Naive thymus-derived CD8-positive, alpha-beta T cell (primary cell): ENCODE measurements at places on chromosomes 4 and X. TPM values are rescaled to one million over a fixed set of nuclear protein-coding genes. Genes with fewer than 3 reads are reported as not detected.

Gene HGFAC
- total RNA-seq = not detected

Gene CWH43
- total RNA-seq = not detected

Gene TMEM187
- 11.2 TPM for total RNA-seq

Gene USP17L21
- total RNA-seq = not detected

Gene C4orf50
- total RNA-seq = not detected

Gene PHEX
- 0.19 TPM for total RNA-seq

Gene ASMT
- total RNA-seq = not detected

Gene CT45A1
- not detected for total RNA-seq

Gene SCML2
- total RNA-seq = 2.4 TPM

Gene PABPC1L2A
- total RNA-seq = not detected

Gene HSFX4
- total RNA-seq = not detected

Gene RIPPLY1
- total RNA-seq = not detected

- no peak for DNase-seq
Measured at GRCh38 chr4:42083816-42084215, 68.6 kb downstream of the BEND4 start.

DNA sequence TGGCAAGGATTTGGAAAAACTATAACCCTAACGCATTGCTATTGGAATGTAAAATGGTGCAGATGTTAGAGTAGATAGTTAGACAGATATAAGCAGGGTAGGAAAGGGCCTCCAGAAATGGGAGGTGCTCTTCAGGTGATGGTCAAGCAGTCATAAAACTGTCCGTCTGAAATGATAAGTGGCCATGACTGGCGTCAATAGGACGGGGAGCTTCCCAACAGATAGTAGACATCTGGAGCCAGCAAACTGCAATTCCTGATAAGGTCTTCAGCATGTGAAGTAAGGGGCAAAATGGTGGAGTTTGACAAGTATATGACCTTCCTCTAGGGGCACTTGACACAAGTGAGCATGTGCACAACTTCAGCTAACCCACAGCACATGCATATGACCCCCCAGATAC is 250.4 kb downstream of the MAGEB5 start:
- DNase-seq = no peak

DNA sequence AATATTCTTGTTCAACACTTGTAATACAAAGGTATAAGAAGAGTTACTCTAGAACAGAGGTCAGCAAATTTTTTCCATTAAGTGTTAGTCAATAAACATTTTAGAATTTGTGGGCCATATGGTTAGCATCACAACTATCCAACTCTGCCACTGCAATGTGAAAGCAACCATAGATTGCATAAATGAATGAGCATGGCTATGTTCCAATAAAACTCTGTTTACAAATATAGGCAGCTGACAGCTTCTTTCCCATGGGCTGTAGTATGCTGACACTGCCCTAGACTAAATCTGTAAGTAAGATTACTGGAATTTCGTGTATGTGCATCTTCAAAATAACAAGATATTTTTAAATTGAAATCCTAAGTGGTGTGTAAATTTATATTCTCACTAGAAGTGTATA is 73.7 kb downstream of the GABRA2 start:
- DNase-seq = no peak

- DNase-seq = no peak
Measured at GRCh38 chrX:20571611-20572010, 304.9 kb upstream of the RPS6KA3 start.

GRCh38 chrX:16628946-16629595 is 20.9 kb upstream of the S100G start:
- no peak for DNase-seq

DNA sequence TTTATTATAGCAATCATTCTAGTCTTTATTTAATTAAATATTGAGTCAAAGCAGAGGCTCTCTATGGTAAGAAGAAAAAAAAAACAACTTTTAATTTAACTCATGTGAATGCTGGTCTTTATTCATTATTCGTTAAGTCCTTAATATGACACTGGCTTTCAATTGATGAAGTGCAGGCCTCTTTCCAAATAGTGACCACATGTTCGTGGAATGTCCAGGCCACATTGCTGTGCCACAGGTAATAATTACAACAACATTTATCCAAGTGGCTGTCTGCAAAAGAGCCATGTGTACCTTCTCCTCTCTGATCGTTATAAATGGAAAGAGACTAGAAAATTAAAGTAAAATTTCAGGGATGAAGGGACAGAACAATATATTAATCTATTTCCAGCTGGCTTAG is 220.1 kb upstream of the PABPC4L start:
- no peak for DNase-seq

DNA sequence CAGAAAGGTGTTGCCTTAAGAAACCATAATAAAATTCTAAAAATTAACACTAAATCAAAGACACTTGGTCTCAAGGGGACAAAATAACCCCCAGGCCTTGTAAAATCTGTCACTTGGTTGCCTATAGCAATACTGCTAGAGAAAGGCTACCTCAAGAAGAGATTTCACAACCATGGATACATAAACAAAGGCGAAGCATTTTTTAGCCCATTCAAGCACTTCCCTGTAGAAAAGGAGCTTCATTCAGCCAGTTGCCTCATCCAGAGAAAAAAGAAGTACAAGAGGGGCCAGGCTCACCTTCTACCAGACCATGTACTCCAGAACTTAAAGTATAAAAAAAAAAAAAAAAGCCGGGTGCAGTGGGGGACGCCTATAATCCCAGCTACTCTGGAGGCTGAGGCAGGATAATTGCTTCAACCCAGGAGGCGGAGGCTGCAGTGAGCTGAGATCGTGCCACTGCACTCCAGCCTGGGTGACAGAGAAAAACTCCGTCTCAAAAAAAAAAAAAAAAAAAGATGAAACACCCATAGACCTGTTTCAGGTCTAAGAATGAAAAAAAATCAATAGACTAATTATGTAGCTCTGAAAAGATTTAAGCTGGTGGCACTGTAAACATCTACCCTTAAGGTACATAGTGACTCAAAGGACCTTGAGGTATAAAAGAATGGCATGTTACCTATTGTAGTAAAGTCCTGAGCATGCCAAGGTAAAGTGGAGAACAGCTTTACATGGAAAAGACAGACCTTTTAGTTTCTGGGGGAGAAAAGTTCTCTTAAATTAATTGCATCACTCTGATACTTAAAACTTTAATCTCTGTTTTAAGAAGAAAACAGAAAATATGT is 18.0 kb downstream of the RUFY3 start:
- no peak for DNase-seq

GRCh38 chr4:114076899-114077570 is 97.6 kb upstream of the ARSJ start:
- DNase-seq = no peak

GRCh38 chr4:121950212-121950679 is 1.6 kb downstream of the TRPC3 start:
- DNase-seq = peak; percentile 56

DNA sequence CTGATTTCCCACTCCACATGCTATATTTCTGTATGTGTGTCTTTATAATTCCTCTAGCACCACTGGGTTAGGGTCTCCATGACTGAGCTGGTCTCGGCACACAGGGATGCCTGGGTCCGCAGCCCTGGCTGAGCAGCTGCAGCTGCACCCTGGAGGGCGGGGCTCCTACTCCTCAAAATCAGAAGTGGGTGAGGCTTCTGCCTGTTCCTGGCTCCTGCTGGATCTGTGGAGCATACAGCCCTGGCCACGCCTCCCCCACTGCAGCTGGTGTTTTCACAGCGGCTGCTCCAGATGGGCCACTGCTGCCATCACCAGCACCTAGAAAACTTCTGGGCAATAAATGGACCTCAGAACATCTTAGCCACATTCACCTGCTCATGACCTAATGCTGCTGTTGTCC is 30.9 kb downstream of the SPCS3 start:
- no peak for DNase-seq

DNA sequence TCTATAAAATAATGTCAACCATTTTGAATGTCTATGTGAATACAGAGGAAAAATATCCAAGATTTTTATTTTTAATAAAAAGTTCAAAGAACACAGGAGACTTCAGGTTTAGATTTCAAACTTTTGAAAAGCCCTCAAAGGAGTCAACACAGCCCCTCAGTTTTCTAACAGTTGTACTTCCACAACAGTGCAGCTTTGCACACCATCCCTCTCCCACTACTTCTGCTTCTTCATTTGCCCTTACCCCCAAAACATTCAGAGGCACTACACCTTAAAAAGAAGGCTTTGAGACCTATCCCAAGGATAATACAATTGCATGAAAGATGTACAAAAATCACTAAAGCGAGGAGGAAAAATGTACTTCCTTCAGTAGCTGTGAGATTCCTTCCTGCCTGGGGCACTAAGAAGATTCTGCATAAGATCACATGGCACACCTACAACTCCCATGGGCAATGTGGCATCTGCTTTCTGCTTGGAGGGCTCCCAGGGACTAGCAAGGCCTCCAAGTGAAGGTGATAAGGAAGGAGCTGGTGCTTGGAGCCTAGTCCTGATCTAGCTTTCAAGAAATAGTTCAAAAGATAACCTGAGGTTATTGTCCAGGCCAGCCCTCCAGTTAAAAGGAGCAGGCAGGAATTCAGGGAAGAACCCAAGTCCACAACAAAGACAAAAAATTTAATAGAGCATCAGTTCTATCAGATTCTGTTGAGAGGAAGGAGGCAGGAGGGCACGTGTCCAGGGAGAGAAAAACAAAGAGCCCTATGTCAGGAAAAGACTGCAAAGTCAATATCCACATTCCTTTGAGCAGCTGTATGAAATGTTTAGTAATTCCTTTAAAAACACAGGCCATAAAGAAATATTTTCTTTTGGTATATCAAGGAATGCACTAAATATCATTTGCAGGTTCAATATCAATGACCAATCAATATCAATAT is 19.1 kb downstream of the ARAP2 start:
- no peak for DNase-seq

GRCh38 chrX:22689290-22689689 is 310.5 kb upstream of the DDX53 start:
- DNase-seq = no peak

DNA sequence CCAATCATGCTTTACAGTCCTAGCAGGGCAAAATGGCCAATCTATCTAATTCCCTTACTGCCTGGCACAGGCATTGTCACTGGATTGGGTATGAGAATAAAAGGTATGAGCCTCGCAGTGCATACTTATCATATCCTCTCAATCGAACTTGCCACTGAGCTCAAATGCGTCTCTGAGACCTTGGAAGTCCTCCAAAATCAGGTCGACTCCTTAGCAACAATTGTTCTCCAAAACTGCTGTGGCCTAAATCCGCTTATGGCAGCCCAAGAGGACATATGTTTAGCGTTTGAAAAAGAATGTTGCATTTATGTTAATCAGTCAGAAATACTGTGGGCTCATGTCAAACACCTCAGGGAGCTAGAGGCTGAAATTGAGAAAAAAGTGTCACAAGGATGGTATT is 69.7 kb downstream of the SPIN4 start:
- DNase-seq = no peak

- DNase-seq = no peak
Measured at GRCh38 chr4:6582889-6583490, 8.0 kb downstream of the MAN2B2 start.

DNA sequence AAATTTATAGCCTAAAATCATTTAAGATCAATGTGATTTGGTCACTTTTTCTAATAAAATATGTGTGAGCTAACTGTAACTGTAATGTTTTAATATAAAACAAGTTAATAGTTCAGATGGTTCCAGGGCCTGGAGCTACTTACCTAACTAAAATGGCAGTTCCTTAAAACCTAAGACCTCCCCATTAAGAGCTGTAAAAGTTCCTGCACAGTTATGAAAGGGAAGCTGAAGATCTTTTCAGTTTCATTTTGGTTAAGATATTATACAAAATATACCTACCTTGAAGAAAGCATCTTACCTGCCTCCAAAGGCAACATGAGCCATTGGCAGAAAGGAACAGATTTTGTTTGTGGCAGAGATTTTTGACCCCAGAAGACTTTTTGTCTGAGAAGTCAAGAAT is 30.1 kb downstream of the HPF1 start:
- no peak for DNase-seq

GRCh38 chr4:62709618-62710252 is 1509.6 kb downstream of the ADGRL3 start:
- no peak for DNase-seq

DNA sequence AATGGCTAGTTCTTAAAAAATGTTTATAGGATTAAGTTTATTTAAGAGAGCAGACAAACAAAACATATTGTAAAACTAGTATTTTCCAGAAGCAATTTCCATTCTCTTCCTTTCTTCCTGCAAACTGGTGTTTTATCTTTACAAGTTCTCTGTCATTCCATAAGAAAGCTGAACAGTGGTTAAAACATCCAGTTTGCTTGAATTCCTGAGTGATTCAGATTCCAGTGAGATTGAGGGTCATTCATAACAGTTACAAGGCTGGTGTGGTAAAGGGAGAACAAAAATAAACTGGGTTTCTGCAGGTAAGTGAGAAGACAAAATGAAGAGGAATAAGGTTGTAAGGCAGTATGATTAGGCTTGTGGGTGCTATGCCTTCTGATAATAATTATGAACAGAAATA is 544.8 kb upstream of the DIPK2B start:
- no peak for DNase-seq

DNA sequence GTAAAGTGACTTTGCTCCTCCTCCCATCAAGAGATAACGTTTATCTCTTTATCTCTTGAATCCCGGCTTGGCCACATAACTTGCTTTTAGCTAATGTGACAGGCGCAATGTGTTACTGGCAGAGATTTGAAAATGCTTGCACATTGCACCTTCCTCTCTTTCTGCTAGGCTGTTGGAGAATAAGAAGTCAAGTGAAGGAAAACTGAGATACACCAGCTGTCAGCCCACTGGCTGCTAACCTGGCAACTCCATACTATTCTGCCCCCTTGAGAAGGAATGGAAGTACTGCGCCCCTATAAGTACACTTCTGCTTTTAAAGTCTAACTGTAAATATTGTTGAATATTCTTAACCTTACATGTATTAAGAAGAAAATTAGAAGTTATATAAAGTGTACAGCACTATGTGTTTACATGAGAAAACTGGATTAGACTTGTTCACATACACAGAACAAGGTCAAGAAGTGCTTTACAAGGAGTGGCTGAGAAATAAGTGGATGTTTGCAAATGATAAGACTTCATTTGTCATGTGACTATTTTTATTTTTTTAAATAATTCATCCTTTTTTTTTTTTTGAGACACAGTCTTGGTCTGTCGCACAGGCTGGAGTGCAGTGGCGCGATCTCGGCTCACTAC is 424.5 kb upstream of the CTSO start:
- DNase-seq = no peak

GRCh38 chrX:13742397-13743176 is 8.0 kb downstream of the OFD1 start:
- no peak for DNase-seq

GRCh38 chr4:69936566-69936965 is 5.7 kb downstream of the CSN1S1 start:
- DNase-seq = no peak

DNA sequence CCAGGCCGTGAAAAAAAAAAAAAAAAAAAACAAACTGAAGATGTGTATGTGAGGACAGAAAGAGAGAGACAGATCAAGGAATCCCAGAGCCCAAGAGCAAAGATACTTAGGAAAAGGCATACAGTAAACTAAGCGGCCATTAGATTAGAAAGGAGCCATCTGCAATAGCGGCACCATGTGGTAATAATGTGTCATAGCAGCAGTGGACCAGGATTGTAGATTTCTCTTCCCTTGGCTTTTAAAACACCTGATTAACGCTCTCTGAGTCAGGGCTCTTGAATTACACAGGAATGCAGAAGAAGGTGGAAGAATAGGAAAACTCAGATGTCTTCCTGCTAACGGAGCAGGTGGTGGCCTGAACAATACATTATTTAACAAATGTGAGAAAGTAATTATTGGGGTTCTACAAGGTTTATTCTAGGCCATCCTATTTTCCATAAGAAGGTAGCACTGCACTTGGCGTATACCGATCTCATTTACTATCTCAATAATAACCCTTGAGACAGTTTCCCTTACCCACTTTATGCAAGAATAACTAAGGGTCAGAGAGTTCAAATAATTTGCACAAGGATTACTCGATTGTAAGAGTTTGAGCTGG is 182.7 kb downstream of the KCNIP4 start:
- no peak for DNase-seq
